Left cardiac atrium (tissue), 4 donors: ENCODE measurements at places on chromosomes 4 and X. TPM values are rescaled to one million over a fixed set of nuclear protein-coding genes. Genes with fewer than 3 reads are reported as not detected.

The AFP gene
- not detected for total RNA-seq

DNA sequence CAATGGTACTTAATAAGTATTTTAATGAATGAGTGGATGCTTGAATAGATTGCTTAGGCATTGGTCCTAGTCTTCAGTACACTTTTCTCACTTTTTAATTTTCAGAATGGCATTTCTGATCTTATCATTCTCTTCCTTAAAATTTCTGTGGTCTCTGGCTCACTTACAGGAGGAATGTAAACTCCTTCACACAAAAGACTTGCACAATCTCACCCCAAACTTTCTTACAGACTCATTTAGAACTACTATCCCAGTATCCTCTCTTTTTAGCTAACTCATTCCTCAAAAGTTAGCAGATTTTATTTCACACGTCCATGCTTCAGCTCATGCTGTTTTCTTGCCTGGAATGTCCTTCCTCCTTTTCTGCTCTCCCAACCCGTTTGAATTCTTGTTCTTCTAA lies 350.1 kb downstream of the GRXCR1 start:
- no peak for DNase-seq

The DMRTC1 gene
- not detected for total RNA-seq

DNA sequence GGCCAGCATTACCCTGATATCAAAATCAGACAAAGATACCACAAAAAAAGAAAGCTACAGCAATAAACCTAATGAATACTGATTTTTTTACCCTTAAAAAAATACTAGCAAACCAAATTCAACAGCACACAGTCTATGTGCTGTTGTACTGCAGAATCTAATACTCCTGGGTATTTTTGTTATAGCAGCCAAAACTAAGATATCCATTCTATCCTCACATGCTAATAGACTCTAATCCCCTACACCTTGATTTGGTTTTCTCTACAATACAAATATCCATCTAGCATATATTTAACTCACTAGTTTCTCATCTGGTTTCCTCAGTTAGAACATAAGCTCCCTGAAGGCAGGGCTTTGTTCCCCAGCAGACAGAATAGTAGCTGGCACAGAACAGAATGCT lies 12.4 kb downstream of the CLOCK start:
- no peak for DNase-seq

The CDKL2 gene
- total RNA-seq = 0.62 TPM

GRCh38 chr4:37603070-37603468 lies 83.1 kb downstream of the RELL1 start:
- DNase-seq = peak; percentile 81

The SHROOM2 gene
- 2.7 TPM for total RNA-seq

- no peak for DNase-seq
These were observed 1296.1 kb upstream of the PCDH7 start for GRCh38 chr4:29423836-29424721.

DNA sequence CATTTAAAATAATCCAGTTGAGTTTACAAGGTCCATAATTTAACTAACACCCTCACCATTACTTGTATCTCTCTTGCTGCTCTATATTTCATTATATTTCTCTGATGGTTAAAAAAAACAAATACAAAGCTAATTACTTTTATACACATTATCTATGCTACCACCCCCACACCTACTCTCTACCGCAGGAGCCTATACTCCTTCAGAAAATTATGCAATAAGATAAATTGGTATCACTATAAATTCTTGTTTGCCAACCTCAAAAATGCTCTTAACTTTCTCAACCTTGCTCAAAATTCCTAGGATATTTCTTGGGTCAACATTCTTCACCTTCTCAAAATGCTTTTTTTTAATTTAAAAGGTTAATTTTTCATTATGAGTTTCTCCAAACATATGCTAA lies 282.7 kb downstream of the KCTD8 start:
- DNase-seq = no peak

DNA sequence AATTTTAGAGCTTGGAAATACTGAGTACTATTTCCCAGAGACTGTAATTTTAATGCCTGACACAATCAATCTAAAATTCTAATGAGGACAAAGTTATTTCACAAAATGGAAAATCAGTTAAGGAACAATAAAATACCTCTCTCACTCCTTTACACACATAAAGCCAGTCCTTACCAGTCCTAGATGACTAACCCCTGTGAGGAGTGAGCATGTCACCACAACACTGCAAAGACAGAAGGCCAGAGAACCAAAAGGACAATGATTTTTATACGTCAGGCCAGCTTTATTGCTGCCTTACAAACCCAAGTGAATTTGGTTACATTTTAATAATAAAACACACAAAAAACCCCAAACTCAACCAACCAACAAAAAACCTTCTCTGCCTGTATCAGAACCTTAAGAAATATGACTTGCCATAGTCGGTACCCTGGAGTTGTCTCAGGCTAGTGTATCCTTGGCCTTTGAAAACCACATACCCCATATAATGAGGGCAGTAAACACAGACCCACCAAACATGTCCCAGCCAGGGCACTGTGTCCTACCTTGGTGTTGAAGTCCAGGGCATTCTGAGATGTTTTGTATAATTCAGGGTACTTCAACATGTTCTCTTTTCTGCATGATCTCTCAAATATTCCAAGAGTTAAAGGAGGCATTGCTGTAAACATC lies 57.6 kb downstream of the SHISA3 start:
- no peak for DNase-seq

DNA sequence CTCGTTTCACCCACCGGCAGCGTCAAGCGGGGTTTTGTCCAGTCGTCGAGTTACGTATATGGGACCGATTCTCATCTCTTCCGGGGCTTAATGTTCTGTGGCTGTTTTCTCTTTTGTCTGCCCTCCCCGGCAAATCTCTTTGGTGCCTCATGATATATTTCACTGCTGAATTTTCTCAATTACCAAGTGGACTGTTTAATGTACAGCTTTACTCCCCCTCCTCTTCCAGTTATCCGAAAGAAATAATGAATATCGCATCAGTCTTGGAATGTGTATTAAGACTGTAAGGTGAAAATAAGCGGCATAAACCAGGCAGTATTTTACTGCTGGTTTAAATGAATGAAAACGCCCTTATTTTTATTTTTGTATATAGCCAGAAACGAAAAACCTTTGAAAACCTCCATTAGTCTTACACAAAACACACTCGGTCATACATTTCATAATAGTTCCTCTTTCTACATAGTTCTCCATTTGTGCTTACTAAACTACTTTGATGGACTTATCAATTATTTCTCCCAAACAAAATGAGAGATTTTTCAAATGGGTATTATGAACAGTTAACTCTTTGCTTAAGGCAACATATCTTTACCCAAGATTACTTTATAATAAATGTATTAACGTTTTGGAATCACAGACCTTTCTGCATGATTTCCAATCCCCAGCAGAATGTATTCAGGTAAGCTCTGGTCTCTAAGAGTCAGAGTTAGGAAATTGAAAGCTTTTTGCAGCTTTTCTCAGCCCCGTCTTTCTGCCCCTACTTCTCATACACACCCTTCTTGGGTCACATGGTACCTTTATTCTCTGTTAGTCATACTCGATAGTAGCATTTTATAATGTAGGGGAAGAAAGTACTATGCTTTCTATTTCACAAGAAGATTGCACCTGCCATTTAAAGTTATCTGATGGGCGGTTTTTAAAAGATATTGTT lies 979 bp downstream of the RP2 start:
- no peak for DNase-seq

The PPP2R2C gene
- total RNA-seq = 5.2 TPM

- DNase-seq = peak; percentile 26
These were observed 601 bp downstream of the INPP4B start for GRCh38 chr4:142845293-142846107.

The RHOXF2 gene
- not detected for total RNA-seq

GRCh38 chr4:40831146-40831907 lies 81.6 kb downstream of the NSUN7 start:
- no peak for DNase-seq

DNA sequence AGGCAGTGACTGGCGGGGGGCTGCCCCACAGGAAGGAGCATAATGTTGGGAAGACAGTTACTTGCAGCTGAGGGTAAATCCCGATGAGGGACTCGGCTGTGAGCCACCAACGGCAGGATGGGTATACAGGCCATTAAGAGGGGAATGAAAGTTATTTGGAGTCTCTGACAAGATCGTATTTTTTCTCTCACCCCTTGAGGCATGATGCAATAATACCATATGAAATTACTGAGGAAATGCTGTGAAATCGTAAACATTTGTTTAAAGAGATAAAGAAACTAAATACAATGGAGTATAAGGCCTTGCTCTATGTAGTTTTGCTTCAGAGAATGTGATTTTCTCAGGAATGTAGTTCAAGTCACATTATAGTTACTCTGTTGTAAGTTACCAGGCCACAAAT lies 12.7 kb downstream of the IL1RAPL1 start:
- no peak for DNase-seq

The TIGD4 gene
- total RNA-seq = 0.12 TPM

DNA sequence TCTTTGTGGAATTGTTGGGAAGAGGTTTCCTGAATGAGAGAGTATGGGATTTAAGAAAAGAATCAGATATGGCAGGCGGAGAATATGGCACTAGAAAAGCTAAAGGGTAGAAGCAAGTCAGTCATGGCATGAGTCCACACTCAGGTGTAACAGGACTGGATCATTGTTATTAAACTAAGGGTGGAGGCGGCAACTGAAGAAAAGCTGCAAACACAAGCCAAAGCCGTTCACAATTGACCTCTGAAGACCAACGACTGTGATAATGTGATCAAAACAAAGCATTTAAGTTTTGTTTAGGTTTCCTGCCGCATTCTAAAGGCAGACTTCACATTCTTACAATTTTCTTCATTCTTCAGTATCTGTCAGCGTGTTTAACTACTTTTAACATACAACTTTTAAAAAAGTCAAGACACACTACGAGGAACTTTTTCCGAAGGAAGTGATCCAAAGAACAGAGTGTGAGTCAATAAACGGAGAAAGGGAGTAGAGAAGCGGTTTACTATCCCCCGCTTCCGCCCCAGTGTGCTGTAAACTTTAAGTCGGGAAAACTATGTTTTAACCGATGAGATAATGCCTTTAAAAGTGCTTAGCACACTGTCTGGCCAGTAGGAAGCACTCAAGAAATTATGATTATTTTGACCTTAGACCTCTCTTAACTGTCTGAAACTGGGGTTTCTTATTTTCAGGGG lies 909 bp upstream of the SLAIN2 start:
- no peak for DNase-seq

The GPRASP3 gene
- 4.8 TPM for total RNA-seq

DNA sequence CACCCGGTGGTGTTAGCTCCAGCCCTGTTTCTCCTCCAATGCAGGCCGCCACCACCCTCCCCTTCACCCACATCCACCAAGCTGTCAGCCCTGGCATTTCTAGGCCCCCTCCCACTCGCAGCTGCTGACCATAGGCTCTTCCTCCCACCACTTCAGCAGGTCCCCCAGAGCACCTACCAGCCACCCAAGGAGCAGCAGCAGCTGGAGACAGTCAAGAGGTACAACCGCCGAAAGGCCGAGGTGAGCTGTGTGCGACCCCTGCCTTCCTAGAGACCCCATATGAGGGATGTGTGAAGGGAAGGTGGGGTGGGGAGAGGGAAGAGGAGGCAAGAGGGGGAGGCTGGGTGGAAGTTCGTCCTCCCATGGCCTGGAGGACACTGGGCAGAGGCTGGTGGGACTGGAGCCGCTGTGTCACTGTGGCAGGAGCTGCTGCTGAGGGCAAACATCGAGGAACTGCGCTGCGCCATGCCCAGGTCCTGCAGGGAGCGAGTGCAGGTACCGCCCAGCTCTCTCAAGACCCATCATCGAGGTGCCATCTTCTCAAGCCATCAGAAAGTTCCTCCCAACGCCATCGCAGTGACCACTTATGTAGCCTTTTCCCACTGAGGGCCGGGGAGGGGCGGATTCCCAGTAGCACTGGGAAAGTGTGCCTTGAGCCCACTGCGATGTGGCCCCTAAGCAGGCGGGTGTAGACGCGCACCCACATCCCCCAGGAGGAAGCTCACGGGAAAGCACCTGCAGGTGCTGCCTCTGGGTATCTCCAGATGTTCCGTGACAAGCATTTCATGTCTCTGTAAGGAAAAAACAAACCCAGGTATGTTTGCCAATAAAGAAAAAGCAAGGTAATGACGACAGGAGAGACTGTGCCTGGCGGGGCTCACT lies 19.2 kb upstream of the RNF4 start:
- no peak for DNase-seq

The SOWAHD gene
- total RNA-seq = 0.32 TPM

The GAGE13 gene
- total RNA-seq = not detected

The REELD1 gene
- total RNA-seq = 0.16 TPM

DNA sequence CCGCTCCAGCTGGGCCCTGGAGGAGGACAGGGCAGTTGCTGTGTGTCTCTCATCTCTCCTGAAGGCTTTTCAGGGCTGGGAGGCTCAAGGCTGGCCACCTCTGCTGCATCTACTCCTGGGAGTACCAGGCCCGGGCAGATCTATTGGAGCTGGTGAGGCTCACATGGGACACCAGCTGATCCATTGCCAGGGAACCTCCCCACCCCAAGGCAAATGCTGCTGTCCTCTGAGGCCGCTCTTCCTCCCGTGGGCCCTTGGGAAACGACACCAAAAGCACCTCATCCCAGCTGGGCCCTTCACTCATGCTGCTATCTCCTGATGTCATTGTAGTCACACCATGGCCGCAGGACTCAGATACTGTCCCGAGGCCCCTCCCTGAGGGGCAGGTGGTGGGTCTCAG lies 3.6 kb downstream of the UBL4A start:
- no peak for DNase-seq

The H2BW2 gene
- total RNA-seq = not detected

- no peak for DNase-seq
These were observed 91.5 kb downstream of the UPRT start for GRCh38 chrX:75365243-75365975.

GRCh38 chr4:76747563-76747962 lies 150.4 kb downstream of the SOWAHB start:
- no peak for DNase-seq

The GYPE gene
- 0.74 TPM for total RNA-seq

The VEGFC gene
- 7.8 TPM for total RNA-seq

GRCh38 chrX:44946771-44947170 lies 73.8 kb downstream of the KDM6A start:
- DNase-seq = no peak

DNA sequence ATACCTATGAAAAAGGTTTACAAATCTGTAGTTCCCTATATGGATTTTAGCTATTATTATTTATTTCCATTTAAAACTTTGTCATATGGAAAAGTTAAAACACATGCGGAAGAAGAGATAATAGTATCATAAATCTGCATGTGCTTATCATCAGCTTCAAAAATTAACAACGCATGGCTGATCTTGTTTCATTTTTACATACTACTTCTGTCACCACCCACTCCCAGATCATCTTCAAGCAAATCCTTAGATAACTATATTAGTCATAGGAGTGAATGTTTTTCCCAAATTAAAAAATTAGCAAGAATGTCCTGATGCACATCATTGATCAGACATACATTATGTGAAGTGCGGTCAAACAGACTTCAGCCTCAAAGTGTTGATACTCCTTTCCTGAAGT lies 24.6 kb upstream of the MOB1B start:
- no peak for DNase-seq

GRCh38 chr4:100809506-100809905 lies 291.7 kb upstream of the EMCN start:
- DNase-seq = no peak

GRCh38 chrX:109344678-109345077 lies 137.2 kb downstream of the GUCY2F start:
- DNase-seq = no peak

GRCh38 chr4:88366460-88366859 lies 12.2 kb upstream of the HERC6 start:
- DNase-seq = no peak
